Myocyte (in vitro differentiated cells): ENCODE measurements at places on chromosomes 11 and 22. TPM values are rescaled to one million over a fixed set of nuclear protein-coding genes. Genes with fewer than 3 reads are reported as not detected.

MCHR1 gene
- 0.94 and 2.1 TPM in 2 replicates for total RNA-seq

OR52I1 gene
- total RNA-seq, result not detected in 2 replicates

SLC37A2 gene
- 0.99 and 1.0 TPM in 2 replicates for total RNA-seq

CHORDC1 gene
- 71.5 and 78.7 TPM in 2 replicates for total RNA-seq

CDC45 gene
- 1.1 and 4.5 TPM in 2 replicates for total RNA-seq
